ENCODE measurements at places on chromosomes 1 and 21. TPM values are rescaled to one million over a fixed set of nuclear protein-coding genes. Genes with fewer than 3 reads are reported as not detected.

GRCh38 chr1:91550961-91551360, 50.3 kb downstream of the CDC7 start:
- no peaks in the 10 kb centered on the region for H3K36me3 ChIP-seq
- H3K27ac ChIP-seq, result no peak overlapping the region

- no peak for DNase-seq
- no peak overlapping the region for H3K27ac ChIP-seq
- no peaks in the 10 kb centered on the region for H3K27me3 ChIP-seq
- H3K4me1 ChIP-seq, result peaks cover 7% of the 10 kb centered on the region
- no peak overlapping the region for H3K4me3 ChIP-seq
Measured at GRCh38 chr1:109258481-109259466, 9.4 kb downstream of the CELSR2 start.

The SLC6A17 gene
- total RNA-seq, result 5.7 TPM

DNA sequence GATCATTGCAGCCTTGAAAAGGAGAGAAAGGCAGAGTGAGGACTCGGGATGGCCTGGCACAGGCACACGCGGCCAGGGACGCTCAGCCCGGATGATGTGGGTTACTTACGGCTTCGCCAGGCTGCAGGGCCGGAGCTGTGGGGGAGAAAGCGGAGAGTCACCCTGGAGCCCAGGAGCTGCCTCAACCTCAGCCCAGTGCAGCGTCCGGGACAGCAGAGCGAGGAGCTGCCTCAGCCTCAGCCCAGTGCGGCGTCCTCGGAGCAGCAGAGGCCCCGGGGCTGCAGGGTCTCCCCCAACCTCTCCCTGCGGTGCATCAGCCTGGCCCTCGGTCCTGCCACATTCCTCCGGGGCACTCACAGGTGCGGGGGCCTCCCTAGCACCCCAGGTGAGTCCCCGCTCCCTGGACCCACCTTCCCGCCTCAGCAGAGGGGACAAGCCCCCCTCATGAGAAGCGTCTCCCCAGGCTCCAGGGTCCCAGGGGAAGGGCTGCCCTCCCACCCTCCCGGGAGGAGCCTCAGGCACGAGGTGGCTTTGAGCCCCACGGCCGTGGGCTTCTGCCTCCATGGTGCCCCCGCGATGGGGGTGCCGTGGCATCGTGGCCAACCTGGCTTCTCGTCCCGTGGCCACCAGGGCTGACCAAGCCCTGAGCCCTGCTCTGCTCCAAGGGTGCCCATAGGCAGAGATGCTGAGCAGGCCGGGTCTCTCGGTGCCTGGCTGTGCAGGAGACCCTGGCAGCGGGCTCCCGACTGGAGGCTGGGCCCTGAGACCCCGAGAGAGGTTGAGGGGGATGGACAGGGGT, 10.5 kb upstream of the RNF223 start:
- no peaks in the 10 kb centered on the region for H3K27me3 ChIP-seq

Data from Panc1 (cell line).